ENCODE measurements at places on chromosomes 1 and 21. TPM values are rescaled to one million over a fixed set of nuclear protein-coding genes. Genes with fewer than 3 reads are reported as not detected.

CTH gene
- 33.9 TPM for total RNA-seq

WLS gene
- 30.5 TPM for total RNA-seq

FRRS1 gene
- total RNA-seq = 4.1 TPM

INAVA gene
- total RNA-seq = 49.8 TPM

CAPN8 gene
- total RNA-seq = 94.7 TPM

DENND2D gene
- 44.9 TPM for total RNA-seq

AGMAT gene
- total RNA-seq = 2.7 TPM

SEC16B gene
- 2.0 TPM for total RNA-seq

NPHS2 gene
- total RNA-seq = not detected

CYP2J2 gene
- total RNA-seq = 1.6 TPM

FLG2 gene
- not detected for total RNA-seq

TSPEAR gene
- not detected for total RNA-seq

ZNF593OS gene
- not detected for total RNA-seq

FCRL4 gene
- total RNA-seq = not detected

S100A12 gene
- total RNA-seq = not detected

OR14K1 gene
- total RNA-seq = not detected

F13B gene
- total RNA-seq = not detected

MTARC1 gene
- 72.5 TPM for total RNA-seq

FMO2 gene
- total RNA-seq = not detected

TCHHL1 gene
- total RNA-seq = not detected

AHCTF1 gene
- total RNA-seq = 34.3 TPM

PTAFR gene
- 7.6 TPM for total RNA-seq

NUF2 gene
- total RNA-seq = 33.3 TPM

LYPD8 gene
- total RNA-seq = 1.4 TPM

TMEM201 gene
- 17.2 TPM for total RNA-seq

RGS18 gene
- total RNA-seq = not detected
